ENCODE measurements at places on chromosomes 6 and 20.
A peak's percentile ranks its signal among the peaks of the same experiment; 100 is the strongest.

GRCh38 chr6:162416831-162417537 lies 310.6 kb downstream of the PRKN start:
- DNase-seq: no peak

DNA sequence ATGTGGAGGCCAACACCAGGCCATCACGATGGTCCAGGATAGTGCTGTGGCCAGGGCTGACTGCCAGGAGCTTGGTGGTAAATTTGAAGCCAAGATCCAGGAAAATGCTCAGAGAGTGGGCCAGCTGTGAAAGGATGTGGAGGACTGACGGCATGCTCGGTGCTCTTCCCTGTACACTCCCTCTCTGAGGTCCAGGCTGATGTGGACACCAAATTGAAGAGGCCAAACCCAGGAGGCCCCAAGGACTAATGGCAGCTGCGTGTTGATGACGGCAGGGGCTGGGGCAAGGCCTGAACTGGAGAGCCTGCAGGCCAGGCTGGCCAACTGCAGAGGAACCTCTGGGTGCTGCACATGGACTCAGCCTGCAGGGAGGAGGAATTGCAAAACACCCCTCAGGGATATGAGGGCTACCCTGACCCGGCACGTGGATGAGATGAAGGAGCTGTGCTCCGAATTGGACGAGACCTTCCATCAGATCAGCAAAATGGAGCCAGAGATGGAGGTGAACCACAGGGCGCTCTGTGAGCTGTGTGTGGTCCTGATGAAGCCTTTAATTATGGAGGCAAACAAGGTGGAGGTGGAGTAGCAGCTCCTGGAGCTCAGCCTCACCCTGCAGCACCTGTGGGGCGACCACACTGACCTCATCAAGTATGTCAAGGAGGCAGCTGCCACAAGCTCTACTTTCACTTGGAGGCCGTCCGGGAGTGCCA lies 6.9 kb upstream of the RAET1E start:
- DNase-seq: no peak

- peak; percentile 77 for DNase-seq
These were observed 36.2 kb downstream of the GNAS start for GRCh38 chr20:58888521-58889333.

- no peak for DNase-seq
These were observed 1.0 kb downstream of the FILIP1 start for GRCh38 chr6:75492386-75493153.

DNA sequence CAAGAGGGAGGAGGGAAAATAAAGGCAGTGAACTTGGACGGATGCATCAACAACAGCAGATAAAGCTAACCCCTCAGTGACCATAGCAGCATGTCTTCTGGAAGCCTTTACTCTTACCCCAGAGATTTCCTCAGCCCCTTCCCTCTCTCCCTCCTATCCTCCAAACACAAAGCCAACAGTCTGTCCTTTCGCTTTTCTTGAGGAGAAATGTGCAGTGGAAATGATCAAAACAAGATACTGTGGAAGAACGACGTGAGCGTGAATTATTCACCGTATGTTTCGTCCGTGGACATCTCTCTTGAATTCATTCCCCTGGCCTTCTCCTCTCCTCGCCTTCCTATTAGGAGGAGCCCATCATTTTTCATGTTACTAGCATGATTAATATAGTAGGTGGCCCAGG lies 8.5 kb downstream of the NRN1 start:
- DNase-seq: no peak

- DNase-seq: no peak
These were observed 268.0 kb downstream of the TFAP2A start for GRCh38 chr6:10146715-10147451.

- DNase-seq: peak; percentile 86
These were observed 10.1 kb downstream of the PKHD1 start for GRCh38 chr6:52077180-52077884.

GRCh38 chr6:52390361-52390727 lies 28.4 kb downstream of the PAQR8 start:
- peak; percentile 16 for DNase-seq

GRCh38 chr6:131652472-131652871 lies 15.4 kb downstream of the ENPP3 start:
- peak; percentile 35 for DNase-seq

DNA sequence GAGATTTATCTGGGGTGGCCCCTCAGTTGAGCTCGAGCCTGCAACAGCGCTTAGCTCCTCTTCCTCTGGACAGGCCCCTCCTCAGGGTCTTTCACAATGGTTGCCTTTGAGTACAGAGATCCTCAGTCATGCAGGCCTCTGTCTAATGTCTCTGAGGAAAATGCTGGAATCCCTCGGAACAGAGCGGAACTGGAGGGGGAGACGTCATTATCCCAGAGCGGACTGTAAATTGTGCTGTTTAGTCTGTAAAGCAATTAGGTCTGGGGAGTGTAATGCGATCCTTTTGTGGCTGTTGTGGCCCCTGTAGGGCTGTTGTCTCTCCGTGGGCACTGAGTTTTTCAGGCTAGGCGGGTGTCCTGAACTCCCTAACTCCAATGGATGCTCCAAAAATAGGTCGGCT lies 15.0 kb upstream of the DAAM2 start:
- DNase-seq: no peak

- peak; percentile 35 for DNase-seq
These were observed 12.9 kb upstream of the TLDC2 start for GRCh38 chr20:36862857-36863668.

DNA sequence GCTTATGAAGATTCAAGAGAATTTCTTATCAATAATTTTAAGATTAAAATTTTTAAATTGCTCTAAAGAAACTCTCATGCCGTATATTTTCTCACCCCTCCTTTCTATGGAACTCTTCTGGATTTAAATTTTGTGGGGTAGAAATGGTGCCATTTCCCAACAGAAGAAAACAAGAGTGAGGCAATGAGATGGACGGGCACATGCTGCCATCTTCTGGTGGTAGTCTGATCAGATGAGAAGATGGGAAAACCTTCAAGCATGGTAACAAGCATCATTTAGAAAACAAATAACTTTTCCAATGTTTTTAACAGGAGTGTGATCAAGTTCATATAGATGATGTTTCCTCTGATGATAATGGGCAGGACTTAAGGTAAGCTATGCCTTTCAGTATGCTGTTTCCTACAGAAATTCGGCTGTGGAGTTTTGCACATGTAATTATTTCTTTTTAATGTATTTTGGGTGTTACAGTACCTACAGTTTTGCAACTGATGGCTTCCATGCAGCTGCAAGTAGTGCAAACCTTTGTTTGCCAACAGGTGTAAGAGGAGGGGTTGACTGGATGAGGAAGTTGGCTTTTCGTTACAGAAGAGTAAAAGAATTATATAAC lies 271.4 kb downstream of the EYA4 start:
- peak; percentile 22 for DNase-seq

DNA sequence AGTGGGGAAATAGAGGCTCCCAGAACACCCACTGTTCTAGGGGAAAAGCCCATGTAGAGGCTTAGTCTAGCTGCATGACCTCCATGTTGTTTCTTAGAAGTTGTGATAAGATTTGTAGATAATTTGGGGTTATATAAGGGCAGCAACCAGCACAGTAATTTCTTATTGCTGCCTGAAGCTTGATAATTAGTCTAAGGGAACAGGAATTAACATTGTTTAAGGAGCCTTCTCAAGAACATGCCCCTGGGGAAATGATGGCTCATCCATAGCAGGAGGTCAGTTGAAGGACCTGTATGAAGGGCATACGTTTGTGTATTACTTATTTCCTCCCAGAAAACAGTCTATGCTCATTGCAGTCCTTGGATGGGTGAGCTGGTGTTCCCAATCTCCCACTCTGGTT lies 170.7 kb upstream of the SCGN start:
- DNase-seq: no peak

GRCh38 chr6:45461486-45461885 lies 83.8 kb upstream of the SUPT3H start:
- no peak for DNase-seq

- DNase-seq: no peak
These were observed 232.1 kb downstream of the TMEM242 start for GRCh38 chr6:157091243-157091642.

DNA sequence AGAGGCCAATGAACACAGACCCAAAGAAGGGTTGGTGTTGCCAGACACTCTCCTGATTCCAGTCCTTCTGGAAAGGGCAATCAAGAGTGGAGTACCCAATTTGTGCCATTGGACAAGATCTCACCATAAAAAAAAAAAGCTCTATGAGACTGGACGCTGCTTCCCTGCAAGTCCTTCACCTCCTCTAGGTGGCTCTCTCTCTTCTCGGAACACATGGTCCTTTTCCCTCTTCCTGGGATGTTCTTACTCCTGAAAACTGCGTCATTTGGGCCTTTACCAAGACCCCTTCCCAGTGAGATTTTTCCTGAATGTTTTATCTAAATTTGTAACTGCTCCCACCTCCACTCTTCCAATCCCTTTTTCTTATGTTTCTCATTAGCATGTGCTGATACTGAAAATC lies 280.8 kb downstream of the FOXA2 start:
- DNase-seq: no peak

DNA sequence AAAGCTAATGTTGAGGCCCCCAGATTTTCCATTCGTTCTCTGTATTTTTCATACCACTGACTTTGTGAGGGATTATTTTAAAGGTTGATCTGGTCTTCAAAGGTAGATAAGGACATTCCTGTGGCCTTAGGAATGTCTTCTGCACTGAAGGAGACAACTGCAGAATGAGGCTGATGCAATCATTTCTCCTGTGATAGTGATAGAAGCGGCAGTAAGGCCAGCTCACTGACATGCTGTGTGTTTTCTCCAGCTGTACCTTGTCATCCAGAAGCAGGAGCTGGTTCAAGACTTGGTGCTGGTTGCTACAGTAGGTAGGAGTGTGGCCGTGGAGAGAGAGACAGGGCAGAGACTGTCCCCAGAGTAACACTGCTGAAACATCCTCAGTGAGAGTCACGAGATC lies 53.8 kb downstream of the DCBLD1 start:
- no peak for DNase-seq

GRCh38 chr6:170374571-170375444 lies 68.2 kb downstream of the FAM120B start:
- no peak for DNase-seq

DNA sequence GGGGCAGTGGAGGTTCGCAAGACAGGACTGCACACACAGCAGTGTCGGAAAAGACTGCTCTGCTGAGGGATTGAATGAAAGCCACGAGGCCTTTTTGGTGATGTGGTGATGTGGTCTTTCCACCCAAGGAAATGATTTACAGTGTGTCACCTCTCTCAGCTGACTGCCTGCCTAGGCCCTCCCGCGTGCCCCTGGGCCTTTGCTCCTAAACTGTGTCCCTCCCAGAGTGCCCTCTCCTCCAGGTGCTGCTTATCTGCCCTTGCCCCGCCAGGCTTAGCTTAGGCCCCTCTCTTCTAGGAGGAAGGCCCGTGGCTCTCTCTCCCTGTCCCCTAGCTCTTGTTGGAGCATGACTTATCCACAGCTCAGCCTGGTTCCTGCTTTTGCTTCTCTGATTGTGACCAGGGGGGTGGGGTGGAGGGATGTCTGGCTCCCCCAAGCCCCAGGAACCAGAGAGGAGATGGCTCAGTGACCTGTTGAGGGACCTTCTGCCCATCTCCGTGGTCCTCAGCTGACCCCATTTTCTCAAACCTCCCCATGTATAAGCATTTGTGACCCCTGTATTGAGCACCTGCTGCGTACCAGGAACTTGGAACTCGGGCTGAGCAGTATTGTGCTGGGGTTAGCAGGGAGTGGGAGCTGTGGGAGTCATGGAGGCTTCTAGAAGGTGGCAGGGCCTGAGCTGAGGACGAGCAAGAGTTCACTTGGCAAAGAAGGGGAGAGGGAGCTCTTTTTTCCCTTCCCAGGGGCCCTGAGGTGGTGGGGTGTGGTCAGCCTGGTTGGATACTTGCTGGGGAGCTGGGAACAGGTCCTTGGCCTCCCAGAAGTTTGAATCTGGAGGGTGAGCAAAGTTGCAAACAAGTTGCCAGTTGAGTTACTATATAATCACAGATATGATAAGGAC lies 2.2 kb downstream of the SRC start:
- no peak for DNase-seq

- no peak for DNase-seq
These were observed 160.2 kb upstream of the FOXA2 start for GRCh38 chr20:22744341-22745193.

GRCh38 chr6:32181915-32182529 lies 2.0 kb downstream of the AGER start:
- DNase-seq: no peak

DNA sequence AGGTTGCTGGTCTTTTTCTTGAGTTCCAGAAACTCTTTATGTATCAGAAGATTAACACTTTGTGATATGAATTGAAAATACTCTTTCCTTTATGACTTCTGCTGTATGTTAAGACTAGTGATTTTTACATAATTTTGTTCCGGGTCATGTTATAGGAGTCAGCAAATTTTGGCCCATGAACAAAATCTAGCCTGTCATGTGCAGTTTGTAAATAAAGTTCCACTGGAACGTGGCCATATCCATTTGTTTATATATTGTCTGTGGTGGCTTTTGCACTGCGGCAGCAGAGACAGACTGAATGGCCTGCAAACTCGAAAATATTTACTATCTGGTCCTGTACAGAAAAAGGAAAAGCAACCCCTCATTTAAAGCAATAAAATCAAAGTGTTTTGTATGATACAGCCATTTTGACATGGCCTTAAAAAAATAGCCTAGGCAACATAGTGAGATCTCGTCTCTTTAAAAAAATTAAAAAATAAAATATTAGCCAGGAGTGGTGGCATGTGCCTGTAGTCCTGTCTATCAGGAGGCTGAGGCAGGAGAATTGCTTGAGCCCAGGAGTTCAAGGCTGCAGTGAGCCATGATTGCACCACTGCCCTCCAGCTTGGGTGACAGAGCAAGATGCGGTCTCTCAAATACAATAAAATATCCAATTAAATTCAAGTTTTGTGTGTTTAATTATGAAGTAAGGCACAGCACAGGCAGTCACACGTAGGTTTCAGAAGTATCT lies 36.9 kb downstream of the SNX9 start:
- DNase-seq: no peak

DNA sequence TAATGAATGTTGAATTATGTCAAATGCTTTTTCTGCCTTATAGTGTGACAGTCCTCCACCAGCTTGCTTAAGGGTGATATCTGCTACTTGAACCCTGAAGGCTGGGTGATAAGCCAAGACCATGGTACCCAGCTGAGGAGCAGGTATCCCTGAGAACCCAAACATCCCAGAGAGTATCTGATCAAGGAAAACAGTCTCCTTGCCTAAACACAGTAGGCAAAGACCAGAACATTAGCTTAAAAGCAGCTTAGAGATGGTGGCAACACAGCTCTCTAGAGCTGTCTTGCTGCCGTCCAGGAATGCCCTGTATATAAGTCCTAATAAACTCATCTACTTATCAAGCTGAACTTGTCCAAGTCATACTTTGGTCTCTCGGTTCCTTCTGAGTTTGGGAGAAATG lies 127.7 kb upstream of the PRSS16 start:
- no peak for DNase-seq

DNA sequence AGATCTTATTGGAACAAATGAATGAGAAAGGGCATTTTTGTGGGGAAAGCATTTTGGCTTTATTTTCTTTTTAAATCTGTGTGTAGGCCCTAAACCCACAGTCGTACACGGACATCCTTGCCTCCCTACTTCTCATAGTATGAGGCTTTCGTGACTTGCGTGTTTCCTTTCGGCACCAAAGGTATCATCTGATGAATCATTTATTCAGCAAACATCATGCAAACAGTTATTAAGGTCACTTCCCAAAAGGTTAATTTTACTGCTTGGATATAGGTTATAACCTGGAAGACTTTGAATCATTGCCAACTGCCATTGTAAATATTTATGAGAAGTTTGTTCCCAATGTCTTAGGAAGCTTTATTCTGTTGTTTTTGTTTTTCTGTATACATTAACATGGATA lies 15.1 kb upstream of the SLC22A2 start:
- no peak for DNase-seq
